A172 (cell line): ENCODE measurements at places on chromosomes 4 and X.
A peak's percentile ranks its signal among the peaks of the same experiment; 100 is the strongest.

DNA sequence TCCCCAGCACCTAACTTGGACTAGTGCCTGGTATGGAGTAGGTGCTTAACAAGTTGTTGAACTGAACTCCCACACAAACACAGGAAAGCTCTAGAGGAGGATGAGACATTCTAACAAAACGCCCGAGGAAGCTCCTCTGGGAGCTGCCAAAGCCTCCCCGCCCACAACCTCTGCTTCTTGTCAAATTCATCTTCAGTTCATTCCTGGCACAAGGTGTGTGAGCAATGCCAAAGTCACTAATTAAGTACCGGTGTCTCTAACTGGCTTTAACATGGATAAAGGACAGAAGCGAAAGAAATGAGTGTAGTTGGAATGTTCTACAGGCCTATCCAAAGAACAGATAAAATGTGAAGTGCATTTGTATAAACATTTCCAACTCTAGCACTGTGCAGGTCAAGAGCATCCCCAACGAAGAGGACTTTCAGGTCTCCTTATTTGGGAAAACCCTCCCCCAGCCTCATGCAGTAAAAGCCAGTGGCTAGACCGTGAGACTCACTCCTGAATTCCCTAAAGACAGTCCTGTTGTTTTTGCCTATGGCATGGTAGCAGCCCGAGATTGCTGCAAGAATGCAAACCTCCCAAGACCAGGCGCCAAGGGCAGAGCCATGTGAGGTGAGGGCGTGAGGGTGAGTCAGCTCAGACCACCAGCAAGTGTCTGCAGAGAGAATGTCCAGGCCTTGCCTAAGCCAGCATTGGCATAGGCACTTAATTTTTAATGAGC, 72.2 kb upstream of the KLF3 start:
- no peak for DNase-seq

DNA sequence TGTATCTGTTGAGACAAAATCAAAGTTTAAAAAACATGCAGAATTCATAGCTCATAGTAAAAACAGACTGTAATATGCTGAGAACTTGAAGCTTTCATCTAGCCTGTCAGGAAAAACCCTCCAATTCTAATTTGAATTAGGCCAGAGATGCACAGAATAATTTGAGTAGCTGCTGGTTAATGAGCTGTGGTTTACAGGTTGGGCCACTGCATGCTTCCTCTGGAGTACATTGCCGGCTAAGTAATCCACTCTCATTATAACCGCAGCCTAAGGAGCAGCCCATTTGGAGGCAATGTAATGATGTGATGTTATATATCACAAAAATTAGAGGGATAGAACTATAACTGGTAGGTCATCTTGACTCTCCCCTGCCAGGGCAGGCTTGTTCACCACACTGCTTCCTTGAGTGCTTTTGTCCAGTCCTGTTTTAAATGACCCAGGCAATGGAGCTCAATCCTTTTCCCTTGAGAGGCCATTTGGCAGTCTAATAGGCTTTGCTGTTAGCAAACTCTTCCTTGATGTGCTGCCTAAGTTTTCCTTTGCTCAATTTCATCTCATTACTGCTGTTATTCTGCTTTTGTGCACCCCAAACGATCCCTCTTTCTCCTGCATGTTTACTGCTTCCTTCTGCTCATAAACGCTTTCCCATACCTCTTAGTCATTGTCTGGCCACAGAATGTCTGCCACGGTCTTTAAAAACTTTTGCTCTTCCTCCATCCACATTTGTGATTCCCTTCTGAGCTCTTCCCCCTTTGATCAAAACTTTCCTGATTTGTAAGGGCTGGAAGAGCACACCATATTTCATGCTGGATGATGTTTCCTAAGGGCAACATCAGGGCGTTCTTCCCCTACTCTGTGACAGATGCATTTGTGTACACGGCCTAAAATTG, 230.9 kb downstream of the C4orf33 start:
- DNase-seq: no peak

DNA sequence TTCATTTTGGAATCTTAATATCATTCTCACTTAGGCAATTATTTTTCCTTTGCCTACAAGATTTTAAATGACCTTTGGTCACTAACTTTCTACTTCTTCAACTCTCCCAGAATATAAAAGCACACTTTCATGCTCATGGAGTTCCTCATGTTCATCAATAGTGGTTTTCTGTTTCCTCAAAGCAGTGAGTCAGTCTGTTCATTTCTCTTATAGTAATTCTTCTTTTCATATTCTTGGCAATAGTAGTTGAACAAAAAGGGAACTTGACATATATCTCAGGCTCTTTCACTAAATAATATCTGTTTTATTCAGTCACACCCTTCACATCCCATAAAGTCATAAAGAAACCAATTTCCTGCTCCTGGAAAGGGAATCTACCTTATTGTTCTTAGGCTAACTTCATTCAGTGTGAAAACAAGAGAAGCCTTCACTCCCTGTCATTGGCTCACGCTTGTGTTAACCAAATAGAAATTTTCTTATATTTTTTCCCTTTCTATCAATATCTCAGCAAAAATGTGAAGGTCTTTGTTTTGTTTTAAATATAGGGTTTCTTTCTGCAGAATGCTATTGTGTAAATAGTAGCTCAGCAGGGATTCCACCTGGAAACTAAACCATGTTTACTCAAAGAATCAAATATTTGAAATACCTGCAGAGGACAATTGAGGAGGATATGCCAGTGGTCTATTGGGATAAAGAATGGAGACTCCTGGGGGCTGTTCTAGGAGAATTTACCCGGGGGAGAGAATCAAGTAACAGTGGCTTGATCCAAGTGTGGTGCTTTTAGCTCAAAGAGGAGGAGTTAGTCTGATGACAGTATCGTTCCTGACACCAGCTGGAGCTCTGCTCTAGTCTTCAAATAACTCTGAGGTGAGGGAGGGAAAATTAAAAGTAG, 13.4 kb upstream of the TNIP3 start:
- DNase-seq: no peak

DNA sequence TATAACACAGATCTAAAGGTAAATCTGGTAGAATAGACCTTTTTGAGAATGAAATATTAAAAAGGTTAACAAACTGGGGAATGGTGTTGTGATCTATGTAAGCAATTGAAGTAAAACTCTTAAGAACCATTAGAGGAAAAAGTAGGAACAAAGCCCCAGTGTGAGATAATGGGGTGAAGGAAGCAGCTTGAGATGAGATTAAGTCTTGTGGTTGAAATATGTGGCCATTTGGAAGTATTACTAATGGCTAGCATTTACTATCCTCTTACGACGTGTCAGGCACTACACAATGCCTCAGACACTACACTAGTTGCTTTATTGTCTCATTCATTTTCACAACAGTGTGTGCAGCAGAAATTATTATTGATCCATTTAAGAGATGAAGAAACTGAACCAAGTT, 25.9 kb upstream of the NDNF start:
- DNase-seq: no peak

DNA sequence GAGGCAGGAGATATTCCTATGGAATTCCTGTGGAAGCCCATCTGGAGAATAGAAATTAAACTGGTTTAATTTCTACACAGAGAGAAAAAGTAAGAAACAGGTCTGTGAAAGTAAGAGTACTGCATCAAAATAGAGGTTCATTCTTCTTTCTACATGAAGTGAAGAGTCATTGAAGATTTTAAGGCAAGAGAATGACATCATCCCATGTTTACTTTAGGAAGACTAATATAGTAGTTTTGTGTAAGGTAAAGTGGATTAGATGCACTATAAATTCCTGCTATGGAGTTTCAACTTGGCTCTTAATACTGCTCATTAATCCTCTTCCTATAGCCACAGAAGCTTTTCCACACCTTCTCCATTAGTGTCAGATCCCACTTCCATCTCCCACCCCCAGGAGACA, 47.6 kb downstream of the CNGA1 start:
- DNase-seq: no peak

DNA sequence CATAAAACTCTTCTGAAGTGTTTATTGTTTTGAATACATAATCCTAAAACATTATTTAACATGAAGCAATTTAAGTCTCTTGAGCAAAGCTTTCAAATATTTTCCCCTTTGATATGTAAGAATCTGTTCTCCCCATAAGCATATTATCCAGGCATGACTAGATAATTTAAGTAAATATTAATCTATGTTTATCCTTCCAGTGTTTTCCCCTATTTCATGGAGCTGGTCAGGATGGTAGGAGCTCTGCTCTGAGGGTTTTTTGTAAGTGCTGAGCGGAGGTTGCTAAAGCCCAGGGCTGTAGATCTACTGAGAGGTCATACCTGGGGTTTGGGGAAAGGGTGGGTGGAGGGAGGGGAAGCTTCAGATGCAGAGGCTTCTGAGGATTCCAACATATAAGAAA, 258.9 kb upstream of the SFRP2 start:
- no peak for DNase-seq

- DNase-seq: no peak
Measured at GRCh38 chr4:182293691-182294255, 50.6 kb downstream of the TENM3 start.

DNA sequence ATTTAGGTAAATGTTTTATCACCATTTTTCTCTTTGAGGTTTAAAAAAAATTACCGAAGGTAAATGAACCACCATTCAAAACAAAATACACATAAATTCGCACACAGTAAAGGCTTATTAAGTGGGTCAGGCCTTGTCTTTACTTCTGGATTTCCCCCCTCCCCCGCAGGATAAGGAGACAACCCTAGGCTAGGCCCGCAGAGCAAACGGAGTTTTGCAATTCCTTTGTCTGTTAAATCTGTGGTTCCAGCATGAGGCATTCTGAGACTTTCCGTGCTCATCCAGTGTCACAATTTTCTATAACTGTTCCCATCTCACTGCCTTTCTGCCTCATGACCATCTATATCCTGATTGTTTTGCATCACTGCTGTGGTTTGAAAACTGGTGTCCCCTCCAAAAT, 307.4 kb downstream of the DCHS2 start:
- no peak for DNase-seq

- DNase-seq: no peak
Measured at GRCh38 chr4:71266090-71266794, 72.6 kb upstream of the SLC4A4 start.

GRCh38 chrX:51776851-51777250, 33.6 kb downstream of the GSPT2 start:
- DNase-seq: no peak

GRCh38 chr4:53816561-53816960, 225.3 kb upstream of the LNX1 start:
- DNase-seq: no peak

DNA sequence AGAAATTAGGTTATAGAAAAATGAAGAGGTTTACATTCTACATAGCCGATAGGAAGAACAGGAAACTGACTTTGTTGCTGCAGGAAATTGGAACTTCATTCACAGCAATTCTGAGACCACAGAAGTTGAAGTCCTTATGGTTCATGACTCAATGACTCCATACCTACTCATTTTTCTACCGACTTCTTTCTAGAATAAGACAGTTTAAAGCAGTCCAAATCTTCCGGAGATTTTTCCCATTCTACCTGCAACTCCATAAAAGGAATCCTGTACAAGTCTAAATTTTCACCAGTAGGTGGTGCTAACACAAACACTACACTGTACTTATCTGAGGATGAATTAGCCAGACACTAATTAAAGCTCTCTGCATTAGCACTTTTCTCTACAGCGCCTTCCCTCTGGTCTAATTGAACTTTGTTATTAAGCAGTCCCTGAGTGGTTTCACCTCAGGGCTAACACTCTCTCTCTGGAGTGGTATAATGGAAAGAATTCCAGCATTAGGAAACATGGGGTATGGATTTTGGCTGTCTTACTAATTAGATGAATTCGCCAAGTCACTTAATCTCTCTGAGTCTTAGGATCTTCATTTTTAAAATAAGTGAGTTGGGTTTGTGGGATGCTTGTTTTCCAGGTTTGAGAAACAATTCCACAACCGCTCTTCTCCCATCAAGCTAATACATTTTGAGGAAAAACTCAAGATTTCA, 167.9 kb downstream of the SMIM20 start:
- DNase-seq: peak; percentile 53

DNA sequence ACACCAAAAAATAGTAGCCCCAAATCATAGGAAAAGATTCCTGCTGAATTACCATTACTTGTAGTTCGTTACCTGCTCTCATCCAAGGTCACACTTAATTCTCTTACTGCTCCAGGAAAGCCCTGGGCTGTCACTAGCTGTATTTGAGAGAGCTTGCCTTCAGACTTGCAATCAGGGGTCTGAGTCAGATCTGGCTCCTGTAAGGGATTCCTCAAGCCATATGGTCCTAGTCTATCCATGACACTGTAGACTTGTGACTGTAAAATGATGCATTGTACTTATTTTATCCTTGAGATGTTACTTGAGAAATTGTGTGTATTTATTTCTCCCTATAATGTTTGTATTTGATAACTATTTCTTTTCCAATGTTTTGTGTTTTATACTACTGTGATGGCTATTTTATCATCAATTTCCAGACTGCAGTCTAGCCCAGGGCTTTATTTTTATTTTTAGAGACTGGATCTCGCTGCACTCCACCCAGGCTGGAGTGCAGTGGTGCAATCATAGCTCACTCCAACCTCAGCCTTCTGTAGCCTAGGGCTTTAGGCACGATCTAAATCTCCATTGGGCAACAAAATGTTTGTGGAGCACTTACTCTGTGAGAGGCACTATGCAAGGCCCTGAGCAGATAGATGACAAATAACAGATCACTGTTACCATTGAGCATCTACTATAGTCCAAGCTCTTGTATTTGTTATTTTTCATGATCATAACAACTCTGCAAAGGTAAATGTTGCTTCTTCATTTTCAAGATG, 24.2 kb downstream of the ERVMER34-1 start:
- DNase-seq: no peak

- no peak for DNase-seq
Measured at GRCh38 chr4:78496021-78496643, 55.4 kb upstream of the ANXA3 start.

DNA sequence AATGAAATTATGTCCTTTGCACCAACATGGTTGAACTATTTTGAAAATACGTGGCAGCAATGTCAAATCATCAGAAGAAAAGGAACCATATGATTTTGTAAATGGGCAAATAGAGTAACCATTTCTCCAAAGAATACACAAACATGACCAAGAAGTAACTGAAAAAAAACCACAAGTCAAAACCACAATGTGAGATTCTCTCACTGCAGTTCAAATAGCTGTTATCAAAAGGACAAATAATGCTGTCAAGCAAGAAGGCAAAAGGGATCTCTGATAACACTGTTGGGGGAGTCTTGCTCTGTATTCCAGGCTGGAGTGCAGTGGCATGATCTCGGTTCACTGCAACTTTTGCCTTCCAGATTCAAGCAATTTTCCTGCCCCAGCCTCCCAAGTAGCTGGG, 280.8 kb upstream of the ZCCHC13 start:
- DNase-seq: no peak

GRCh38 chr4:67632492-67632891, 68.5 kb downstream of the UBA6 start:
- DNase-seq: no peak

- peak; percentile 79 for DNase-seq
Measured at GRCh38 chrX:23373129-23373804, 38.6 kb downstream of the PTCHD1 start.
